Stimulated activated CD4-positive, alpha-beta T cell treated with anti-CD3 and anti-CD28 coated beads, Interleukin-1b, Interleukin-23, amount 100 ng/mL, for 1 hour (primary cell): ENCODE measurements at places on chromosomes 1 and 21.

GRCh38 chr1:25809283-25809926, 9.4 kb downstream of the SELENON start:
- DNase-seq: no peak

- DNase-seq: no peak
Measured at GRCh38 chr1:234234199-234234598, 139.1 kb upstream of the COA6 start.

- no peak for DNase-seq
Measured at GRCh38 chr1:236129306-236129705, 13.0 kb upstream of the GPR137B start.

- DNase-seq: no peak
Measured at GRCh38 chr1:156931974-156932710, 11.7 kb downstream of the LRRC71 start.

GRCh38 chr1:21392587-21393263, 47.2 kb upstream of the NBPF3 start:
- DNase-seq: no peak

- no peak for DNase-seq
Measured at GRCh38 chr1:226650236-226650841, 88.7 kb downstream of the ITPKB start.

DNA sequence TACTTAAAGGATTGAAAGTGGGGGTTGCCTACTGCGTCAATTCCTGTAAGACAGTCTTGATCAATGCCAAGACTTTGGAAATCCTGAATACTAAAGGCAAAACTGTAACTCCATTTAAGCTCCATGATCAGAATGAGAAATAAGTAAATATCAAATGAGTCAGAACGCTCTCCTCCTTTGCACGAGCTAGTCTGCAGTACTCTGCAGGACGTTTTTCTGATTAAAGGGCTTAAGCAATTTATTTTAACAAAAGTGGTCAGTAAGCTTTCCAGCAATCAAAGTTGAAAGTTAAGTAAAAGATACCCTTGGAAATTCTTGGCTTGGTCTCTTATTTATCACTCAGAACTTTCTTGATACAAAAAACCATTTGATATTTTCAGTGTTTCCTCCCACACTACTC, 35.7 kb upstream of the ARHGAP29 start:
- no peak for DNase-seq
